CMK (cell line): ENCODE measurements at places on chromosomes 6 and 20.

- no peak for DNase-seq
Measured at GRCh38 chr6:3453413-3454272, 3.2 kb downstream of the SLC22A23 start.

DNA sequence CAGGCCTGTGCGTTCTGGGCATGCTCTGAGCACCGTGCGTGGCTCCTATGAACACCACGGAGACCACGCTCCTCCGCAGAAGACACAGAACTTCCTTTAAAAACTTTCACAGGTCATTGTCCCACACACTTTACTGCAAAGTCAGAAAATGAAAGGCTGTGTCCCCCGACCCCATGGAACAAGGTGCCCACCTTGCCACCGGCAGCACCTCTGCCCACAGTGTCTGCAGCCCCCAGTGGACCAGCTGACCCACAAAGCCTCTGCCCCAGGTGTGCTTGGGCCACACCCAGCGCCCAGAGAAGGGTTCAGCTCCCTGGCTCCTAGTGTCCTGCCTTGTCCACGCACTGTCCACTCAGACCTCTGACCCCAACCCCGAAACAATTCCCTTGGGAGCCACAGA lies 8.7 kb downstream of the TAF4 start:
- DNase-seq: no peak

GRCh38 chr20:22617160-22617559 lies 32.8 kb upstream of the FOXA2 start:
- no peak for DNase-seq

DNA sequence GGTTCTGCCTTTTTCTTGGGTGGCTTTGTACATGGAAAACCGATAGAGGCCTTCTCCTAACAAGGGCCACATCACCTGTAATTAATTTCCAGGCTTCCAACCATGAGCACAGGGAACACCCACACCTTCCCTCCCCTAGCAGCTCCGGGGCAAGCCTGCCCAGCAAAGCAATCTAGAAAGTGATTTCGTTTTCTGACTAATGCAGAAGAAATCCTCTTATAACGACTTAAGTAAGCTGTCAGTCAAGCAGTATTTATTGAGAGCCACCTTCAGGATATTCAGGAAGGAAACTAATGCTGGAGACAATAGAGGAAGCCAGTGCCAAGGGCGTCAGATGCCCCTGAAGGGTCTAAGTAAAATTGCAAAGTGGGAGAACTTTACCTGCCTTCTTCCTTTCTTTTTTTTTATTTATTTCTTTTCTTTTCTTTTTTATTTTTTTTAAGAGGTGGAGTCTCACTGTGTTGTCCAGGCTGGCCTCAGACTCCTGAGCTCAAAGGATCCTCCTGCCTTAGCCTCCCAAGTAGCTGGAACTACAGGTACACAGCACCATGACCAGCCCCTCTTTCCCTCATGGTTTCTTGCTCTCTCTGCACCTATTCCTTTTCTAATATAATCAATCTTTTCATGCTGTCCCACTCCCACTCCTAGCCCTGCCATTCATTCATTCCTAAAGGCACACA lies 67.5 kb upstream of the MBOAT1 start:
- no peak for DNase-seq

GRCh38 chr6:1796706-1797529 lies 187.2 kb downstream of the FOXC1 start:
- DNase-seq: no peak
